ENCODE measurements at places on chromosomes 11 and 22. TPM values are rescaled to one million over a fixed set of nuclear protein-coding genes. Genes with fewer than 3 reads are reported as not detected.

DAGLA gene
- 1.6 TPM for total RNA-seq

ABCC8 gene
- total RNA-seq = not detected

CCDC87 gene
- total RNA-seq = 0.44 TPM

EHBP1L1 gene
- total RNA-seq = 38.8 TPM

OR10D3 gene
- total RNA-seq = not detected

OR8A1 gene
- total RNA-seq = not detected

CARD18 gene
- total RNA-seq = not detected

OAF gene
- total RNA-seq = 169 TPM

GGT5 gene
- total RNA-seq = 255 TPM

TLCD5 gene
- 5.6 TPM for total RNA-seq

BLID gene
- 1.2 TPM for total RNA-seq

SHANK3 gene
- total RNA-seq = 2.4 TPM

DNAJB7 gene
- total RNA-seq = not detected

OR5B12 gene
- total RNA-seq = not detected

C1QTNF5 gene
- total RNA-seq = 28.5 TPM

HBB gene
- not detected for total RNA-seq

KRTAP5-7 gene
- not detected for total RNA-seq

PKDREJ gene
- 0.06 TPM for total RNA-seq

TTC9C gene
- total RNA-seq = 36.6 TPM

TESMIN gene
- total RNA-seq = not detected

CADM1 gene
- 8.7 TPM for total RNA-seq

RFPL2 gene
- not detected for total RNA-seq

KCNJ1 gene
- total RNA-seq = not detected

PARVG gene
- not detected for total RNA-seq

C11orf16 gene
- total RNA-seq = not detected

PNPLA3 gene
- total RNA-seq = 0.88 TPM

CHST1 gene
- 83.0 TPM for total RNA-seq

GLYATL1 gene
- not detected for total RNA-seq

MUC6 gene
- not detected for total RNA-seq

OTOG gene
- total RNA-seq = not detected

SLC37A2 gene
- total RNA-seq = not detected

RASSF10 gene
- not detected for total RNA-seq

APOA5 gene
- total RNA-seq = not detected

CNTF gene
- 0.73 TPM for total RNA-seq

CLP1 gene
- 14.3 TPM for total RNA-seq

ADM gene
- total RNA-seq = 159 TPM

FOLR2 gene
- not detected for total RNA-seq

PPP6R3 gene
- total RNA-seq = 42.2 TPM

ART1 gene
- total RNA-seq = not detected

HBG2 gene
- total RNA-seq = not detected

ISX gene
- not detected for total RNA-seq

OR2D2 gene
- not detected for total RNA-seq

OR51B2 gene
- total RNA-seq = not detected

CLMP gene
- total RNA-seq = 119 TPM

LRRC4C gene
- not detected for total RNA-seq

RIBC2 gene
- 0.59 TPM for total RNA-seq

OR56A1 gene
- total RNA-seq = not detected

UBQLN3 gene
- total RNA-seq = 0.24 TPM

MS4A3 gene
- total RNA-seq = not detected

LRRC74B gene
- not detected for total RNA-seq

Data from cardiac ventricle fibroblast (primary cell).